ENCODE measurements at places on chromosomes 2 and 18.

- no peak for DNase-seq
Measured at GRCh38 chr2:8312221-8312620, 369.6 kb upstream of the ID2 start.

DNA sequence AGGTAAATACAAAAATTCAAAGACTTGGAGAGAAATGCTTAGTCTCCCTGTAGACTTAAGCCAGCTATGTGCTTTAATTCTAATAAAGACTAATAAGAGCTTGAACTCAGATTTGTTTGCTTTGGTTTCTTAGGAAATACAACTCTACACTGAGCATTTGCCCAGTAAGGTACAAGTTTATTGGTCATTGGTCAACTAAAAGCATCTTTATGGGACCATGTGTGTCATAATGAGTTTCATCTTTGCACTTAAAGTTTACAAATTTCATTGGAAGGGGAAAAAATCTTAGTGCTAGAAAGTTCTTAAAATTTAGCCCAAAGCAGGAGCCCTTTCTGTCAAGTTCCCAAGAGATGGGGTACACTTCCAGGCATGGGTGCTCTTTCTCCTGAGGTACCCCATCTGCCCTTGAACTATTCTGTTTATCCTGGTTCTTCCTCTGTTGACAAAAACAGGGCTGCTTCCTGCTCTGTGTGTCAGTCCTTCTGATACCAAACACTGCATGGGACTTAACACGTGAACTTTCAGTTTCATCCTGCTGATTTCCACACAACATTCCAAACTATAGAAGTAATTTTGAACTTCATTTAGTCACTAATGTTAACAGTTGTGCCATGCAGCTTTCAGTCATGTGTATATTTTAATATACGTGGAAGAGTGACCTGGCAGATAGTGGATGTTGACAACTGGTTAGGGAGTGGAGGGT, 200.2 kb downstream of the TPGS2 start:
- DNase-seq: no peak

DNA sequence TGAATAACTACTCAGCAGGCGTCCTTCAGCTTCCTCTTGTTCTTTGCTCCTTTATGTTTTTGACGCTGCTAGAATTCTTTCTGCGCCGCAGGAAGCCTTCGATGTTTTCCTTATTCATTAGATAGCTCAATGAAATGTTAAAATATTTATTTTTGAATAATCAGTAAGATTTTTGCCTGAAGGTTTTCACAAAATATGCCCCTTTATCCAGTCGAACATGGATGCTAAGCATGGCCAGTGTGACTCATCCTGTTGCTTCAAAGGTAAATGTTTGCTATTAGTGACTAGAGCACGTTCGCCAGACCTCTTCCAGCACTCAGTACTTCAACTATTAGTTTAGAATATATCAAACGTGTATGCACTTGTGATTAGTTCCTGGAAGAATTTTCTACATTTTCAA, 7.6 kb upstream of the MEIS1 start:
- no peak for DNase-seq

DNA sequence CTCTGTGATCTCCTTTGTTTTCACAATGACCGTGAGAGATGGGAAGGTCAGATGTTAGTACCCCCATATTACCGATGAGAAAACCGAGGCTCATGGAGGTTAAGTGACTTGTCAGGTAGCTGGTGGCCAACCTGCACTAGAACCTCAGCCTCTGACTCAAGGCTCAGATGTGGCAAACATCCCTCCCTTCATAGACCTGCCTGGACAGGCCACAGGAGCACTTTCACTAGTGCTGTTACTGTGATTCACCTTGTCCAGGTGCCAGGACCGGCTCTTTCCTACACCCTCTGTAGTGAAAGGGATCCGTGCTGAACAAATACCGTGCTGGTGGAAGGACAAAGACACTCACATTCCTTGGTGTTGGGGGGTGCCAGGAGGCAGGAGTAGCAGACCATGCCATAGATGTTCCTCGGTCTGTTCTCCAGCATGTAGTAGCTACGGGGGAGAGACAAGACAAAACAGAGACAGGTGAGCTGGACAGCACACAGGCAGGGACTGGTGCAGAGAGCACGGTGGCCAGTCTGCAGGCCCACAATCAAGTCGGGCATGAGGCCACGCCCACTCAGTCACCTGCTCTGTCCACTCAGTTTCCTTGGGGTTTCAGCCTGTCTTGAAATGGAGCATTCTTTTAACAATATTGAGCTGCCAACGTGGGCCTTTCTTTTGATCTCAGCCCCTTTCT, 65.9 kb downstream of the EDAR start:
- no peak for DNase-seq

DNA sequence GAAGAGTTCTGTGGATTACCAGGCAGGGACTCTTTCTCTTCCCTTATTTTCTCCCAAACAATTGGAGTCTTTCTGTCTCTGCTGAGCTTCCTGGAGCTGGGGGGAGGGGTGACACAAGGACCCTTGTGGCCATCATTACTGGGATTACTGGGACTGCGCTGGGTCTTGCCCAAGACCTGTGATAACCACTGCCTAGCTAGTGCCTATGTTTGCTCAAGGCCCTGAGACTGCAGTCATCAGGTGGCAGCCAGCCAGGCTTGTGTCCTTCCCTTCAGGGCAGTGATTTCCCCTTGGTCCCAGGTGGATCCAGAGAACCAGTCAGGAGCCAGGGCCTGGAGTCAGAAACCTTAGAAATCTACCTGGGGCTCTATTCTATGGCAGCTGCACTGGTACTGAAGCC, 355.6 kb downstream of the PARD3B start:
- DNase-seq: no peak

DNA sequence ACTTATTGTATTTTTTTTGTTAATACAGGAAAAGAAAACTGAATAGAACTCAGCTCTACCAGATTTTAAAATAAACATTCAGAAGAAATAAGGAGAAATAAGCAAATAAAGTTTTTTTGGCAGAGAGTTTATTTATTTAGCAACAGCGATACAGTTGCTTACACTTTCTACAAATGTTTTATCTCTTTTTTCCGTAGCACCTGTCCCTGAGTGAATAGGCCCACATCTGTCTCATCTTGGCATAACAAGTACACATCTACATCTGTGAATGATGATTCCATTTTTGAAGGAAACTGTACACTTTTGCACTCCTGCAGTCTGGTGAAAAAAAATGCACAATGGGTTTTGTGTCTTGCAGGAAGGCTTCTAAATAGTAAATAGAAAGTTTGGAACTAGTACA, 783.6 kb upstream of the ZEB2 start:
- DNase-seq: no peak

DNA sequence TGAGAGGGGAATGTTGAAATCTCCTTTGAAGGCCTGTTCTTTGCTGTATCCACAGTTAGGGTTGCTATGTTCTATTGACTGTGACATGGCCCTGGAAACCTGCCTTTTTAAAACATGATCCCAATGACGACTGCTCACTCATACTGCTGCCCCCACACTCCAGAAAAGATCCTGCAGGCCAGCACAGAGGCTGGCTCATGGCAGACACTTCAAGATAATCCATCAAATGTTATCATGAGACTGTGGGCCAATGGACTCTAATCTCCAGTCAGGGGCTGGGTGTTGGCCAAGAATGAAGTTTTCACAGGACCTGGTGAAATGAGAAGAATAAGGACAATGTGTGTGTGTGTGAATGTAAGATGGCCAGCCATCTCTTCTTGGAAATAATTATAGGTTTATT, 59.0 kb upstream of the THOC1 start:
- no peak for DNase-seq

DNA sequence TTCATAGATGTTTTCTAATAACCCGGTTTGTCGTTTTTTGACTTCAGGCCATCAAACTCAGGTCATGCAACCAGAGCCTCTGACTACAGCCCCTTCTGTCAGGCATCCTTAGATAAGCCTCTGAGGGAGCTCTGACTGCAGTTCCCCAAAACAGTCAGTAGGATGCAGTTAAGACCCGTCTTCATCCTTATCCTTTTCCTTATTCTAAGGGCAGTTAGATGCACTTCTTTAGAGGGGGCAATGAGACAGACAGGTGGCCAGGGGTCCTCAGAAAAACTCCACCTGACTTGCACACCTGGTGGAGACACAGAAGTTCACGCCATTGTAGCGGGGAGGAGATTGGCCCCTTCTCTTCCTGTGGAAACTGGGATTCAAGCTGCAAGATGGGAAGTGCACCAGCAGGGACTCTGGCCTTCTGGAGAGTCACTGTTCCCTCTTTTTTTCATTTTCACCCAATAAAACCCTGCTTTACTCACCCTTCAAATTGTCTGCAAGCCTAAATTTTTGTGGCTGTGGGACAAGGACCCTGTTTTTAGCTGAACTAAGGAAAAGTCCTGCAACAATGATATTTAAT, 104.8 kb upstream of the TFPI start:
- DNase-seq: no peak

DNA sequence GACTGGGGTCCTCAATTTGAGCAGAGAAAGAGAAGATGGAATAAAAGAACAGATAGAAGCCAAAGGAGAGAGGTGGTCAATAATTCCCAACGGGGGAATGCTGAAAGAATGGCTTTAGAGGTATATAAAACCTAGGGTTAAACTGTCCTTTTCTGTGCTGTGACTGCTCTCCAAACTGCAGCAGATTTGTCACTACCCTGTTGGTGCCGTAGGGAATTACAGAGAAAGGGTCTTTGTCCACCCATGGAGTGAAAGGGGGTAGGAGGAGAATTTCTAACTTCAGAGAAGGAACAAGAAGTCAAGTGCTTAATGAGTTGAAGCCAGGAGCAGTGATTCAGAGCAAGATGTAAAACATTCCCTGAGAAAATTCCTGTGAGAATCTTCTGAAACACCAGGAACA, 486.5 kb downstream of the NUP35 start:
- DNase-seq: no peak

DNA sequence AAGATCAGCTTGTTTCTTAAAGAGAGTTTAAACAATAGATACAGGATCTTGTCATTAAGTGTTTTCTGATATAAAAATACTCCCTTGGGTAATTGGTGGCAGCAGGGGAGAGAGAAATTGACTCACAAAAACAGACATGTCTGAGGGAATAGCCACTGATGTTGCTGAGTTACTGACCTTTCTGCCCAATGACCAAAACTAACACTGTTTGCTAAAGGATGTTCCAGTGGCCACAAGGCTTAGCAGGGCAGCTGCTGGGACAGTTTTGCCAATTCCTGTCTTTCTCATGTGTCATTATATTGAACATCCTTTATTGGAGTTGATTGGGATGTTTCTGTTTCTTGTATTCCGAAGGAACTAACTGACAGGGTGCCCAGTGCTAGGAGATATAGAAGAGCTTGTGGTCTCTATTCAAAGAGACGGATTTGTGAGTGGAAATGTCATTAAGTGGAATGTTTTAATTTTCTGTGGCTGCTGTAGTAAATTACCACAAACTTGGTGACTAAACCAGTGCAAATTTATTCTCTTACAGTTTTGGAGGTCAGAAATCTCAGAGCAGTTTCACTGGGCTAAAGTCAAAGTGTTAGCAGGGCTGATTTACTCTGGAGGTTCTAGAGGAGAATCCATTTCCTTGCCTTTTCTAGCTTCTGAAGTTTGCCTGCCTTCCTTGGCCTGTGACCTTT, 124.8 kb upstream of the RMDN2 start:
- no peak for DNase-seq

GRCh38 chr18:48785736-48786454, 164.9 kb downstream of the SMAD7 start:
- DNase-seq: no peak

DNA sequence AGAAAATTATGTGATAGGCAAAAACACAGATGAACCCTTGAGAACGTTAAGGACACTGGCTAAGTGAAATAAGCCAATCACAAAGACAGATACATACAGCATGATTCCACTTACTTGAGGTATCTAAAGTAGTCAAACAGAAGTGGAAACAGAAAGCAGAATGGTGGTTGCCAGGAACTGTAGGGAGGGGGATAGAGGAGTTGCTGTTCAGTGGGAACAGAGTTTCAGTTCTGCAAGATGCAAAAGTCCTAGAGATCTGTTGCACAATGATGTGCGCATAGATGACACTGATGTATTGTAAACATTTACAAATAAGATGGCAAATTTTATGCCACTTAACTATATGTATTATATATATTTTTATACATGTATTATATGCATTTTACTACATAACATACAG, 59.7 kb downstream of the POLE4 start:
- no peak for DNase-seq

GRCh38 chr18:8367217-8367988, 241.8 kb upstream of the RAB12 start:
- no peak for DNase-seq

DNA sequence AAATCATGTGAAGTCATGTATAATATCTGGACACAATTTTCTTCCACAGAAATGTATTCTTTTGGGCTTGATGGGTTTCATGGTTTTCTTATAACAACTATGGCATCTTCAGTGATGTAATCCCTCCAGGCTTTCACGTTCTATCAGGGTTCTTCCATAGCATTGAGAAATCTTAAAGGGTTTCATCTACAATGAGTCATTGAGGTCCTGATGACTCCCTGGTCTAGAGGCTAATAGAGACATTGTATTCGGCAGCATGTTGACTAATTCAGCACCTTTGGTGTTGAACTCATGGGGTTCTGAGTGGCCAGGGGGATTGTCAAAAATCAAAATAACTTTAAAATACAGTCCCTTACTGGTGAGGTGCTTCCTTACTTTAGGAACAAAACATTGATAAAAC, 614.0 kb upstream of the CRIM1 start:
- no peak for DNase-seq

GRCh38 chr2:162574615-162575452, 230.9 kb downstream of the GCA start:
- DNase-seq: no peak

- no peak for DNase-seq
Measured at GRCh38 chr2:234462218-234462992, 34.5 kb downstream of the ARL4C start.

GRCh38 chr2:21250673-21251072, 126.9 kb downstream of the TDRD15 start:
- DNase-seq: no peak

DNA sequence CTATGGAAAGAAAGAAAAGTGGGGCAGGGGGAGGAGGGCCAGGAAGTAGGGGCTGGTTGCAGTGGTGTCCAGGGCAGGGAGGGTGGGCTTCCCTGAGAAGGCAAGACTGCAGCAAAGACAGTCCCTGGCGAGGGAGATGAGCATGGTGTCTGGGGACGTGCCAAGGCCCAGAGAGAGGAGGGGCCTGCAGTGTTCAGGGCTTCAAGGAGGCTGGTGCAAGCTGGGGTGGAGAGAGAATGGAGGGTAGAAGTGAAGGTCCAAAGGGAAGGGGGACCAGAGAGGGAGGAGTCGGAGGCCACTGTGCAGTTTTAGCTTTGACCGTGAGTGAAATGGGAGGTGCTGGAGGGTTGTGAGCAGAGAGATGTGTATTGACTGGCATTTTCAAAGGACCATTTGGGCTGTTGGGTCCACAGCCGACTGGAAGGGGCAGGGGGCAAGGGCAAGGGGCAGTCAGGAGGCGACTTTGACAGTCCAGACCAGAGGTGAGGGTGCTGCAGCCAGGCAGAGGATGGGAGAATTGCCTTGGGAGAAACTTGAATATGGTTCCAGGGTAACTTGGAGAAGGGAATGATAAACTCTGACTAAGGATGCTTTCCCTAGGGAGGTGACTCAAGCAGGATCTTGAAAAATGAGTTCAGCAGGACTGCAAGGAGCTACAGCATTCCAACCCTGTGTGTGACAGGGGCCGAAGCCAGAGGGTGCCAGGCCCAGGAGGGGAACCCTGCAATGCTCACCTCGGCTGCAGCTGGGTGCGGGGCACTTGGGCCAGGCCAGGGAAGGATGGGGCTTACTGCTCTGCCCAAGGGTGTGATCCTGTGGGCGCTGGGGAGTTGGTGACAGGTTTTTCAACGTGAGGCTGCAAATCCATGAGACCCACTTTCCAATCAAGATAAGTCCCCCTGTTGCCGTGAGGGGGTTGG, 177.1 kb upstream of the HAAO start:
- DNase-seq: no peak

Data from stimulated activated CD8-positive, alpha-beta memory T cell treated with anti-CD3 and anti-CD28 coated beads, Interleukin-2, amount 100 ng/mL, for 48 hours (primary cell).